ENCODE measurements at places on chromosomes 1 and 21. TPM values are rescaled to one million over a fixed set of nuclear protein-coding genes. Genes with fewer than 3 reads are reported as not detected.

The STUM gene
- 0.16 TPM for total RNA-seq

GRCh38 chr1:15460708-15461095 lies 4.2 kb downstream of the CELA2A start:
- no peak overlapping the region for H3K4me3 ChIP-seq
- DNase-seq, result no peak
- no peak overlapping the region for H3K27ac ChIP-seq
- H3K27me3 ChIP-seq, result no peaks in the 10 kb centered on the region
- H3K4me1 ChIP-seq, result peaks cover 26% of the 10 kb centered on the region

- no peak overlapping the region for H3K4me3 ChIP-seq
- no peaks in the 10 kb centered on the region for H3K36me3 ChIP-seq
- peaks cover 30% of the 10 kb centered on the region for H3K4me1 ChIP-seq
- no peaks in the 10 kb centered on the region for H3K27me3 ChIP-seq
Measured at GRCh38 chr21:33569991-33570390, 18.5 kb downstream of the DONSON start.

The LCE6A gene
- total RNA-seq, result not detected

The SMPDL3B gene
- total RNA-seq, result not detected

The LCE2C gene
- not detected for total RNA-seq

The FCMR gene
- 3.0 TPM for total RNA-seq

DNA sequence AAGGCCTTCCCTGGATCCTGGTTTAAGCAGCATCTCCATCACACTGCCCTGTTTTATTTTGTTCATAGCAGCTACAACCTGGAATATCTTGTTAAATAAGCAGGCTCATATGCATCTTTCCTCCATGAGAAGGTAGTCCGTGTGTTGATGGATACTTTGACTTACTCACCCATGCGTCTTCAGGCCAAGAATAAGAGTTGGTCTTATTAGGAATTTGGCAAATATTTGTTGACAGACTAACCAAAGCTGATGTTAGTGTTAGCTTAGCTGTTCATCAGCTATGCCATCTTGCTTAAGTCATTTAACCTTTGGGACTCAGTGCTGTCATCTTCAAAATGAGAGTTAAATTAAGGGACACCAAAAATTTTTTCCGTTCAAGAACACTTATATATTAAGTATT lies 59.2 kb downstream of the SASS6 start:
- no peak for DNase-seq
- peaks cover 19% of the 10 kb centered on the region for H3K4me1 ChIP-seq
- peaks cover 47% of the 10 kb centered on the region for H3K36me3 ChIP-seq
- no peak overlapping the region for H3K27ac ChIP-seq
- no peak overlapping the region for H3K4me3 ChIP-seq

- no peak overlapping the region for H3K4me3 ChIP-seq
- no peaks in the 10 kb centered on the region for H3K36me3 ChIP-seq
- no peaks in the 10 kb centered on the region for H3K4me1 ChIP-seq
- H3K27me3 ChIP-seq, result no peaks in the 10 kb centered on the region
- DNase-seq, result no peak
Measured at GRCh38 chr1:221234791-221235190, 355.5 kb downstream of the HLX start.

- peaks cover 8% of the 10 kb centered on the region for H3K4me1 ChIP-seq
- no peaks in the 10 kb centered on the region for H3K27me3 ChIP-seq
- no peak overlapping the region for H3K4me3 ChIP-seq
- no peaks in the 10 kb centered on the region for H3K36me3 ChIP-seq
Measured at GRCh38 chr1:94060720-94061119, 60.2 kb downstream of the ABCA4 start.

DNA sequence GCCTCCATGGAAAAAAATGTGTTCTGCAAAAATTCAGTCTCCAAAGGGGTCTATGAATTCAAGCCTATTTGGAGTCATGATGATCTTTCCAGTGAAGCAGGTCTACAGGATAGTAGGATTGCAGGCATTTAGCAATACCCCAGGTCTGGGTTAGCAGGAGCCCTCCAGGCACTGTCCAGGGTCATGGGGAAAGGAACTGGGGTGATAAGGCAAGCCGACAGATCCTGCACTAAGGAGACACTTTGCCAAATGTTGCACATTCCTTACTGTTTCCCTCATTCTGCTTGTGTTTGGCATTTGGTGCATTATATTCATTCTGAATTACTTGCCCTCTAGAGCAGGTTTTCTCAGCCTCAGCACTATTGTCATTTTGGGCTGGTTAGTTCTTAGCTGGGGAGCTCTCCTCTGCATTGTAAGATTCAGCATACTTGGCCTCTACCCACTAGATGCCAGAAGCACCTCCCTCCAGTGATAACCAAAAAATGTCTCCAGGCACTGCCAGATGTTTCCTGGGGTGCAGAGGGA lies 333.3 kb upstream of the PLXNA2 start:
- H3K36me3 ChIP-seq, result no peaks in the 10 kb centered on the region
- no peaks in the 10 kb centered on the region for H3K4me1 ChIP-seq
- no peak overlapping the region for H3K4me3 ChIP-seq
- no peak overlapping the region for H3K27ac ChIP-seq

- H3K36me3 ChIP-seq, result no peaks in the 10 kb centered on the region
- no peaks in the 10 kb centered on the region for H3K4me1 ChIP-seq
- no peak overlapping the region for H3K4me3 ChIP-seq
- H3K27me3 ChIP-seq, result no peaks in the 10 kb centered on the region
Measured at GRCh38 chr1:218813237-218813636, 360.4 kb upstream of the LYPLAL1 start.

The FCRL6 gene
- not detected for total RNA-seq

- peak overlapping the region; percentile 84 for H3K27ac ChIP-seq
- H3K36me3 ChIP-seq, result peaks cover 4% of the 10 kb centered on the region
- H3K4me3 ChIP-seq, result no peak overlapping the region
- no peaks in the 10 kb centered on the region for H3K27me3 ChIP-seq
- H3K4me1 ChIP-seq, result peaks cover 59% of the 10 kb centered on the region
Measured at GRCh38 chr1:39268112-39268581, 63.7 kb downstream of the MACF1 start.

The SRGAP2C gene
- total RNA-seq, result 27.5 TPM

- no peaks in the 10 kb centered on the region for H3K27me3 ChIP-seq
- H3K36me3 ChIP-seq, result no peaks in the 10 kb centered on the region
- H3K4me3 ChIP-seq, result no peak overlapping the region
- DNase-seq, result no peak
- no peak overlapping the region for H3K27ac ChIP-seq
Measured at GRCh38 chr1:90522432-90522831, 194.7 kb downstream of the BARHL2 start.

The KLHDC9 gene
- 6.4 TPM for total RNA-seq

The TP73 gene
- 0.22 TPM for total RNA-seq

Measured in adrenal gland (tissue), 19 donors.